ENCODE measurements at places on chromosomes 11 and 22.

DNA sequence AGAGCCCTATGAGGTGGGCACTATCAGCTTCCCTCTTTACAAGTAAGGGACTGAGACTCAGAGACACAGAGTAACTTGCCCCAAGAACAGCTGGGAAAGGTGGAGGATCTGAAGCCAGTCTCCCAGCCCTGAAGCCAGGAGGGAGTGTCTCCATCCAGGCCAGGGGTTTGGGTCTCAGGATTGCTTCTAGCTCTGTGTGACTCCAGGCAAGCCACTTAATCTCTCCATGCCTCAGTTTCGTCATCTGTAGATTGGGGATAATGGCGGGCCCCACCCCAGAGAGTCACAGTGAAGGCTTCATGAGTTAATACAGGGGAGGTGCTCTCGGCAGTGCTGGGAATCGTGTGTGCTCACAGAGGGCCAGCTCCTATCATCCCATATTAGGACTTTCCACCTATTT is 10.5 kb downstream of the MAP4K2 start:
- DNase-seq: no peak

DNA sequence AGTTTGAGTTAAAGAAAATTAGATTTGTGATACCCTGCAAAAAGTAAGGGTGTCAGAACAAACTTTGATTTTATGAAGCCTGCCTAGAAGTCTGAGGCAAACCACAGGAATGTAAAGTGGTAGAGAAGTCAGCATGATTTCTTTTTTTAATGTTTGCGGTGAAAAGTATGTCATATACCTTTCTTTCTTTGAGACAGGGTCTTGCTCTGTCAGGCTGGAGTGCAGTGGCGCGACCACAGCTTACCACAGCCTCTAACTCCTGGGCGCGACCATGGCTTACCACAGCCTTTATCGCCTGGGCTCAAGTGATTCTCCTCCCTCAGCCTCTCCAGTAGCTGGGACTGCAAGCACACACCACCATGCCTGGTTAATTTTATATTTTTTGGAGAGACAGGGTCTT is 4.7 kb downstream of the API5 start:
- DNase-seq: no peak

DNA sequence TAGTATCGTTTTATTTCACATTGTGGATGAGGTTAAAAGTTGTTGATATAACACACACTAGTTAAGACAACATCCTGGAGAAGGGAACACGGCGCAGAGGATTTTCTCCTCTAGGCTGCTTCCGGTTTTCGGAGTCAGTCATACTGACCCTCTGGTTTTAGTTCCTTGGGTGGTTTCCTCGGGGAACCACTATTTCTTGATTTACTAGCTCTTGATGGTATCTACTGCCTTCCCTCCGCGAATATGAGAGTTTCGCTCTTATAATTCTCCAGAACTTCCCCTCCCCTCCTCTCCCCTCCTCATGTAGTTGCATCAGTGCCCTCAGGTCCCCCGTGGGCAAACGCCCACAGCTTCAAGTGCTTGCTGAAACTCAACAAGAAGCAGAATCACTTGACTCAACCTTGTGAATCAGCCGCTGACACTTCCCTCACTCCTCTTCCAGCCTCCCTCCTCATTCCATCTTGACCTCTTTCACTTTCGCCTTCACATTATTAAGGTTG is 15.9 kb upstream of the APOBEC3A start:
- no peak for DNase-seq

- DNase-seq: peak; percentile 55
These were observed 324.3 kb downstream of the DYNC2H1 start for GRCh38 chr11:103433386-103434072.

GRCh38 chr22:39219071-39220039 is 25.4 kb downstream of the PDGFB start:
- no peak for DNase-seq

GRCh38 chr11:48019217-48019584 is 38.8 kb downstream of the PTPRJ start:
- DNase-seq: peak; percentile 31

GRCh38 chr11:128848815-128849455 is 18.2 kb downstream of the KCNJ1 start:
- DNase-seq: peak; percentile 58

- no peak for DNase-seq
These were observed 10.3 kb upstream of the VWCE start for GRCh38 chr11:61305417-61305816.

GRCh38 chr11:30619767-30620166 is 33.6 kb upstream of the MPPED2 start:
- DNase-seq: no peak

GRCh38 chr11:9703280-9703679 is 39.4 kb downstream of the SWAP70 start:
- no peak for DNase-seq

All from fibroblast of pulmonary artery (primary cell).